ENCODE measurements at places on chromosomes 13 and 19.

DNA sequence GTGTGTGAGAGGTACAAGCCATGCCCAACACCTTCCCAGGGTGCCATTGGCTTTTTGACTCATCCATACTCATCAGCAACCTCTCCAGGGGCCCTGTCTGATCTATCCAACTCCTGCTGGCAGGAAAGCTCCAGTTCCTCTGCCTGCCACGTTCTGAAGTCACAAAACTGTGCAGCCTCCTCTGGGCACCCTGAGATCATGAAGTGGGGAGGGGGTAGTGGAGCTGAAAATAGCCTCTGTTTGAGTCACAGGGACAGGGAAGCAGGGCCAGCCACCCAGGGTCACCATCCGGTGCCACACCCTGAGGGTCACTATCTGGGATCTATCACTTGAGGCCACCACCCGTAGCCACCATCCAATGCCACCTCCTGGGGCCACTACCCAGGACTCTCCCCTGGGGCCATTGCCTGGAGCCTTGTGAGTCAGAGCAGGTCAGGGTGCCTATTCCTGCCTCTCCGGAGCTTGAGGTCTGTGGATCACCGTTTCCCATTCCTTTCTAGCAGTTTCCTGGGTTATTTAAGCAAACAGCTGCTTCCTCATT lies 172.1 kb downstream of the NUFIP1 start:
- no peak for DNase-seq

- DNase-seq: no peak
Measured at GRCh38 chr19:22617614-22618320, 16.4 kb upstream of the ZNF492 start.

DNA sequence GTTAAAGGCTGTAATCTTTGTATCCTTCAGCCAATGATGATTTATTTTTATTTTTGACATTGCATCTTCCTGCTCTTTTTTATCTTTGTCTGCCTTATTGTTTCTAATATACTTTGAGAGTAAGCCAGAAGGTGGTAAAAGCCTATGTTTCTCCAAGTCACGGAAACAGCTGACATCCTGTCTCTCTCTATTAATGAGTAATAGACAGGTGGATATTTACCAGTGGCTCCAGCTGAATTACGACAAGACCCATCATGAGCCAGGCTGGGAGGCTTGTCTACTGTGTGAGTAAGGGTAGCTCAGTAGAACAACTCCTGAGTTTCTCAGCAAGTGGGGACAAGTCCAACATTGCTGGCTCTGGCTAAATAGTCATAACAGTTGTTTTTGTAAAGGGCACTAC lies 166.6 kb downstream of the NDFIP2 start:
- DNase-seq: no peak

- DNase-seq: no peak
Measured at GRCh38 chr13:44015811-44016210, 136.1 kb downstream of the LACC1 start.

DNA sequence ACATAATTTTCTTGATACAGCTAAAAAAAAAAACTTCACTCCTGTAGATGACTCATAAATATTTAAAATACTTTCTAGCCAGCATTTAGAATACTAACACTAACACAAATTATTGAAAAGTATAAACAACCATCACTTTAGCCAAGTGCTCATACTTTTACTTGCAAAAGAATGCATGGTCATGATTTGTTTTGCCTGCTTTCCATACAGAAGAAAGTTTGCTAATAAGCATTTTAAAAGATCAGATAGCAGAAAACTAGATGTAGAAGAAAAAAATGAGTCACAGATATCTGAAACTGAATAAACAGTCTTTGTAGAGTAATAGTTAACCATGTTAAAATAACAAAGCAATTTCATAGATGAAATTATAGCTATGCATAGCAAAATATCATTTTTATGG lies 2280.4 kb upstream of the PCDH20 start:
- DNase-seq: no peak

GRCh38 chr13:40639221-40639681 lies 27.2 kb downstream of the FOXO1 start:
- peak; percentile 38 for DNase-seq

- no peak for DNase-seq
Measured at GRCh38 chr19:38836159-38836982, 4.8 kb upstream of the ECH1 start.

DNA sequence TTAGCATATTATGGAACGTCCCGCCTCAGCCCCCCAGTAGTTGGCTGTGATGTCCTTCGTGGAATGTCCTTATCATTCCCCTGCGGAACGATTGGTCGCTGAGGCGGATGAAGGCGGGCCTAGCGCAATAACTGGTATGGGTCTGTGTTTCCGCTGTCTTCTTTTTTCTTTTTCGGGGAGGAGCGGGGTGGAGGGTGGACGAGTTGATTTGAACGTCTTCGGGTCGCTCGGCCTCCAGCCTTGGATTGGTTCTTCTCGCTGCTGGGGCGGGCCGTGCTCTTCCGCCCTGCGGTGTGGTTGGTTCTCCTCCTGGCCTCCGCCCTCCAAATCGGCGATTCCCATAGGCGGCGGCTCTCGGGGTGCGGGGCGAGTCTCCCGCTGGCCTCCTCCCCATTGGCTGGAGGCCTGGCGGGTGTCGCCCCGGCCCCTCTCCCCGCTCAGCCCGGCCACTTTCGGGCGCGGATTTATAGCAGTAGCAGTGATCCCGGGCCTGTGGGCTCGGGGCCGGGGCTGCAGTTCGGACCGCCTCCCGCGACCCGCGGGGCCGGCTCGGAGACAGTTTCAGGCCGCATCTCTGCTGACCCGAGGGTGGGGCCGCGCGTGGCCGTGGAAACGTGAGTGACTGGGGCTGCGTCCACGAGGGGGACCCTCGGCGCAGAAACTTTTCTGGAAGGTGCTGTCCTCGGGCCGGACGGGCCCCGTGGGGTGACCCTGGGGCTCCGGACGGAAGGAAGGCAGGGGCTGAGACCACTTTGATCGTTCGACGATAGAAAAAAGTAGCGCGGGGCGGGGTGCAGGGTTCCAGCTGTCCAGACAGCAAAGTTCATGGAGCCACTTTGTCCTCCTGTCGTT lies 2.1 kb downstream of the ING1 start:
- peak; percentile 100 for DNase-seq

- DNase-seq: no peak
Measured at GRCh38 chr19:5335593-5335992, 5.0 kb downstream of the PTPRS start.

DNA sequence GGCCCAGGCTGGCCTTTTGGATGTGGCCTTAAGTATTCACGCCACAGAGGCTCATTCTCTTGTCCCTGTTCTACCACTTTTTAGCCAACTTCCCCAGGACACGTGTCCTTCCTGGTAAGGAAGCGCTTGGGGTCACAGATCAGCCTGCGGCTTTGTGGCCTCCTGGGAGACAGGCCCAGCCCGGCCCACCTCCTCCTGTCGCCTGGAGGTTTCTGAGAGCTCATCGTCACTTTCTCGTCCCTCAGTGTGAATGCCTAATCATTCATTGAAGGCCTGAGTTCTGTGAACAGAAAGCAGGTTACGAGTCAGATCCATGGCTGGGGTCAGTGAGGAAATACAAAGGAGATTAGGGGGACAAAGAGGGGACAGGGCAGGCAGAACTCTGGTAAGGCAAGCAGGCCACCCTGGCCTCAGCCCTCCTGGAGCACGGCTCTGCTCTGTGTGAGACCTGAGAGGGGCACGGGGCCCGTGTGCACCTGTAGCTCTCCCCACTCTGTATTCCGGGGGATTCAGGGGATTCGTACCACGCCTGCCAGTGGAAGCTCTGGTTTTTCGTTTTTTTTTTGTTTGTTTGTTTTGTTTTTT lies 38.6 kb upstream of the TSHZ3 start:
- no peak for DNase-seq

GRCh38 chr13:79246578-79246949 lies 159.5 kb downstream of the RBM26 start:
- DNase-seq: no peak

- DNase-seq: no peak
Measured at GRCh38 chr19:33235996-33236350, 10.3 kb upstream of the SLC7A10 start.

DNA sequence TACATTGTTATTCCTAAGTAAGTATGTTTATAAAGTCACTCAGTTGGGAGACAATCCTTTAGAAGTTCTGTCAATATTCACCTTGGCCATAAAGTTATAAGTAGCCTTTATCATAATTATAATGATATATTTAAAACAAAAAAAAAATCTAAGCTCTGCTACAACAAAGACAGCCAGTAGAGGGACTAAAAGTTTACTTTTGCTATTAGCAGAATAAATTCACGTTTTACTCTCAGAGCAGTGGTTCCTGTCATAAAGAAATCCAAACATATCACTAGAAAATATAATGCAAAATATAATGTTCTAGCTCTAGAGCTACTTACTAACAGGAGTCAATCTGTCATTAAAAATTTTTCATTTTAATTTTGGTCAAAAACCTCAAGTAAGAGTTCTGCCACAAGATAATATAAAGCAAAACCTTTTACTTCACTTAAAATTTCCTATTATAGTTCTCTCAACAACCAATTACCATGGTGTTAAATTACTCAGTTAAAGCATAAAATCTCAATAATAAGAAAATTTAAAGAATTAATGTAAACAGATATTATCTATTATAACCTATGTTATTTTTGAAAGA lies 17.7 kb downstream of the INTS6 start:
- DNase-seq: no peak

DNA sequence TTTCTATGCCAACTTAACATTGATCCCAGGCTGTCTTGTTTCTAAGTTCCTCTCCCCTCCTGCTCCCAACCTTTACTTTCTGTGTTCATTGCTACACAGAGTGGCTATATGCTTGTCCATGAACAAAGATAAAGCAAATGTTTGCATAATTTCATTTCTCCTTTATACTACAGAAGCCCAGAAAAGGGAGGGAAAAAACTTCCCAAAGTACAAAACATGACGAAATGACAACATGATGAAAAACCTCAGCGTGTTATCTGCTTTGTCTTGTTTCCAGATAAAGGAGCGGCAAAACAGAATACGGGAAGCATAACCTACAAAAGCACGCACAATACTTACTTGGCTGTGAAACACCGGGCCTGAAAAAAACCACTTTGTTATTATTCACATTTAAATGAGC lies 336.8 kb downstream of the DNAJC15 start:
- no peak for DNase-seq

- DNase-seq: peak; percentile 42
Measured at GRCh38 chr19:1068009-1069001, 1.3 kb downstream of the ARHGAP45 start.

- DNase-seq: no peak
Measured at GRCh38 chr13:110127986-110128511, 178.9 kb downstream of the COL4A1 start.

DNA sequence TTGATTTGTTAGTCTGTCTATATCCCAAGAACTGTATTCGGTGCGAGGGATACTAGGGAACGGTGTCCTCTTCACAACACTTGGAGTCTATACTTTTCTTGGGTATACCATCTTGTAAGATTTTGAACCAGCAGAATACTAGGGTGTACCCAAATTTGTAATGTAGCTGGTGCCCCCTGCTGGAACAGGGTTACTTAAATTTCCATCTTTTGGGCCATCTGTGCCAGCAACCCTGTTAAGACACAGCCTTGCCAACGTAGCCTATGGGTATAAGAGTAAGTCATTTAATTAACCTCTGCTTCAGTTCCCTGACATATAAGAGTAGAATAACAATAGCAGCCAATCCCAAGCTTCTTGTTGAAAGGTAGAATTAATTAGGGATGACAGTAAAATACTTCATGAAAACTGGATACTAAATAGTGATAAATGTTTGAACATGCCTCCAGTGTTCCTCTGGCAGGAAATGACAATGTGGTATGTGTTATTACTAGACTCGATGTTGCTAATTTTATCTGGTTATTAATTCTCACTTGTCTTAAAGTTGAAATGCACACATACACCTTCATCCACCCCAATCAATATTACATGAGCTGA lies 607.6 kb downstream of the FGF9 start:
- DNase-seq: peak; percentile 45

GRCh38 chr13:103557878-103558277 lies 491.7 kb upstream of the SLC10A2 start:
- DNase-seq: no peak

DNA sequence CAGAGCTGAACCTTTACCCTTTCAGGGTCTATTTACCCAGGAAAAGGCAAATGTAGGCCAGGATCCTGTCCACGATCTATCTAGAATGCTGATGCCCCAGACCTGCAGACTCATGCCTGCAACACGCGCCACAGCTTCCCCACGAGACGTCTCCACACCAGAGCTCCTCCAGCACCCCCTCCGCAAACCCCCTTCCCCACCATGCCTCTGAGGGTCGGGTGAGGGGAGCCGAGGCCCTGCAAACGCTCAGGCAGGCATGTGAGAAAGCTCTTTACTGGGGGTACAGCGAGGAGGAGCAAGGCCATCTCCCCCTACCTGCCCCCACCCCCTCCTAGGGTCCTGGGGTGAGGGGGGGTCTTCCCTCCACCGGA lies 8.9 kb downstream of the DYRK1B start:
- no peak for DNase-seq

GRCh38 chr13:65768545-65768944 lies 1461.6 kb downstream of the PCDH9 start:
- DNase-seq: no peak

DNA sequence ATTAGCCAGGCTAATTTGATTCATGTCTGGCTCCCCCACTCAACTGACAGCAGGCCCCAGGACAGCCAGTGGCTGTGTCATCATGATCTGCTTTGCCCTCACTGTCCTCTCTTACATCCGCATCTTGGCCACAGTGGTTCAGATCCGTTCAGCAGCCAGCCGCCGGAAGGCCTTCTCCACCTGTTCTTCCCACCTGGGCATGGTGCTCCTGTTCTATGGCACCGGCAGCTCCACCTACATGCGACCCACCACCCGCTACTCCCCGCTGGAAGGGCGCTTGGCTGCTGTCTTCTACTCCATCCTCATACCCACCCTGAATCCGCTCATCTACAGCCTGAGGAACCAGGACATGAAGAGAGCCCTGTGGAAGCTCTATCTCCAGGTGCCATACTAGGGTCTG lies 79.7 kb downstream of the PEG3 start:
- no peak for DNase-seq

GRCh38 chr13:51364404-51365008 lies 25.0 kb downstream of the SERPINE3 start:
- no peak for DNase-seq

DNA sequence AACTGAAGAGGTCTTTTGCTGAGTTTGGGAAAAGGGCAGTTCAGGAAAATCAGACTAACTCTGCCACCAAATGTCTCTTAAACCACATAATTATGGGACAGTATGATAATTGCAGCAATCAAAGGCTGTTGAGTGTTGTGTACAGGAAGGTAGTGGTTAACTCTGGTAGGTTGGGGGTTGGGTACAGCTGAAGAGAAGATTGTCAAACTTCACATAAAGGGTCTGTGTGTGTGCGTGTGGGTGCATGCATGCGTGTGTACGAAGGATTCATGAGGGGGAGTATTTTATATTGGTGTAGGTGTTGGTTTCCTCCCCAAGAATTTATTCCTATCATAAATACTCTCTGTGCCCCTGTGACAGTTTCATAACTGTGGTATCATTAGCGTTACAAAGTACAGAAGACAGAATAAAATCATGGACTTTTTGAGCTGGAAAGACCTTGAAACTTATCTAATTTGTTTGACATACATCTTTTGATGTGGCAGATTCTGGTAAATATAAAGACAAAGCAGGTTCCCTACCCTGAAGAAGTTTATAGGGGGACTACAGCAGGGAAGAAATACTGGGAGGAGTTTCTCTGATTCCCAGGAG lies 94.1 kb downstream of the PCCA start:
- DNase-seq: no peak
